Hepatic stellate cell (primary cell): ENCODE measurements at places on chromosomes 16 and 17.

DNA sequence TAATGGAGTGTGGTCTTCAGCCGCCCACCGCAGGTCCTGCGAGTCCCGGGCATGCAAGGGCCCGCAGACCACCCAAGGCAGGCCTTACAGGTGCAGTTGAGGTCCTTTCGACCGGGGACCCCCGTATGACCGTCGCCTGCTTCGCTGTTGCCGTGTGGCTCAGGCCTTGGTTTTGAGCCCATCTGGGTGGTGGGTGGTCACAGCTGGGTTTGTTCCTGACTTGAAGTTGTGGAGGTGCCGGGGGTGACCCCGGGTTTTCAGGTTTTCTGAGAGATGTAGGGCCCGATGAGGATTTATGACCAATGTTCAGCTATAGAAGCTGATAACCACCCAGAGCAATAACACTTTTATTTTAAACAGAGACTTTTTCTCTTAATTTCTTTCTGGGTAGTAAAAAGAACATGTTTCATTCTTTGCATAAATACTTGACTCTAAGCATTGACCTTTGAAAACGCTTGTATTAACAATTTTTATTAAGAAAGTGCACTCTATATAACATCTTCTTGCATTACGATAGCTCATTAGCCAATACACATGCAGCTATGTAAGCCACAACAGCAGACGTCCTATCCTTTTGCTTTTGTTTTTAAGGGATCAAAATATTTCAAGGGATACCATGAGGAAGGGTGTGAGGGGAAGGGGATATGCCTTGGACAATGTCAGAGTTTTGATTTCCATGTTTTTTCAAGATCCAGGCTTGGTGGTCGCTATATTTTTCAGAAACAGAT lies 1.9 kb downstream of the FOXL1 start:
- DNase-seq, result no peak

GRCh38 chr16:4426021-4426684 lies 485 bp downstream of the DNAJA3 start:
- no peak for DNase-seq

DNA sequence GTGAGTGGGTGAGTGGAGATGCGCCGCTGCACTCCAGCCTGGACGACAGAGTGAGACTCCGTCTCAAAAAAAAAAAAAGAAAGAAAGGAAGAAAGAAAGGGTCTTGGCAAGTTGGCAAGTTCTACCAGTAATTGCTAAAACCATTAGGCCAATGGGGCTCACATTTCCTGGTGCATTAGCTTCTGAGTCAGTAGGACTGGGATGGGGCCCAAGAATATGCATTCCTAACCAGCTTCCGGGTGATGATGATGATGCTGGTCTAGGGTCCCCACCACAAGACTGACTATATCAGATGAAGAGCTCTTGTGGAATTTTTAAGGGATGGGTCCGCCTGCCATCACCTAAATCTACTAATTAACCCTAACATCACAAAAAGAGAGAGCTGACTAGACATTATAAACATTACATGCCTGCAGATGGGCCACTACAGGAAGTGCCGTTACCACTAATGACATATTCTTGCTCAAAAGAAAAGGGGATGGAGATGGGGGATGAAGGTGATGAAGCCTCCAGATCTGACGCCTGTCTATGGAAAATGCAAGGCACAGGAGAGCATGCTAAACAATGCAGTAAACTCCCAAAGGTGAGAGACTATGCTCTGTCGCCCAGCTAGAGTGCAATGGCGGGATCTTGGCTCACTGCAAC lies 13.1 kb downstream of the MYH11 start:
- DNase-seq, result no peak

DNA sequence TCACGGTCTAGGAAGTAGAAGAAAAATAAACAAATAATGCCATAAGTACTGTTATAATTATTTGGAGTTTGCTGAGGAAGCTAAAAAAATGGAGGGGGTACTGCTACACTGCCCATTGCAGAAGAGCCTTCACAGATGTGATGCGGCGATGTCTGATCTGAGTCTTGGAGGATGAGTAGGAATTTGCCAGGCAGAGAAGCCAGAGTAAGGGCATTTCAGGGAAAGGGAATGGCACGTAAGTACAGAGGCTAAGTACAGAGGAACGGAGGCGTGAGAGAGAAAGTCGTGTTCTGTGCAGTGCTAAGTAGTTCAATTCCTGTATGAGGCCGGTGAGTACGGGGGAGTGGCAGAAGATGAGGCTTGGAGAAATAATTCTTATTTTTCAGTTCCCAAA lies 741 bp upstream of the GRB2 start:
- no peak for DNase-seq

DNA sequence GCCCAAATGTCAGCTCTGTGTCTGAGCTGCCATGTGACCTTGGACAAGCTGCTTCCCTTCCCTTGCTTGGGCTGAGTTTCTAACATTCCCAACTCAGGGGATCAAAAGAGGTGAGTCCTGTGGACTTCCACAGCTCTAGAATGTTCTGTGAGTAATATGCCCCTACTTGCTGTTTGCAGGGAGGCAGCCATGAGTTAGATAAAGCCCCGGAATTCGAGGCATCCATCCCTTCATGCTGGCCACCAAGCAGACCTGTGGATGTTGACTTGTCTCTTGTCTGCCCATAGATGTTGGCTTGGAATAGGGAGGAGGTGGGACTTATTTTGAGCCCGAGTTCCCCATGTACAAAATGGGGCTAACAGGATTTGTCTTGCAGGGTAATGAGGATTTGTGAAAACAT lies 36.2 kb downstream of the KSR1 start:
- DNase-seq, result no peak

DNA sequence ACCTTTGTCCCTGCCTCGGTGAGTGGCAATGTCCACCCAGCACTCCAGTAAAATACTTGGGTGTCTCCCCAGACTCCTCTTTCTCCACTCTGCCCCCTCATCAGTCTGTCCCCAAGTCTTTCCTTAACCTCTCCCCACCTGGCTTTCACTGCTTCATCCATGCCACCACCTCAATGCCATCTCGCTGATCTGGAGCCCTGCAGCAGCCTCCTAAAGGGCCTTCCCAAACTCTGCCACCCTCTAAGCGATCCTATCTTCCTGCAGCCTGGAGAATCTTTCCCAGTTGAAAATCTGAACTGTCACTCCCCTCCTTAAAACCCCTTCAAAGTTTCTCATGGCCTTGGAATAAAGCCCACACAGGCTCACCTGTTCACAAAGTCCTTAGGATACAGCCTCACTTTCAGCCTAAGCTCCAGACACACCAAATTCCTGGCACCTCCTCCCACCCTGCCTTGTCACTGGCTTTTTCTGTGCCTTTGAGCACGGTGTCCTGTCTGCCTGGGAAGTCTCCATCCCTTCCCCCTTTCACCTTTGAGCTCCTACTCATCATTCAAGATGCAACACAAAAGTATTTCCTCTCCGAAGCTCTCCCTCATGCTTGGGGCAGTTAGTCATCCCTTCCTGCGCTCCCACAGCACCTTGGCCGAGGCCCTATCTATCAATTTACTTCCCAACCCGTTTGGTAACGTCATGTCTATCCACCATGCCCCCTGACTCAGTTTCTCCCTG lies 2.8 kb downstream of the WNK4 start:
- peak; percentile 78 for DNase-seq

DNA sequence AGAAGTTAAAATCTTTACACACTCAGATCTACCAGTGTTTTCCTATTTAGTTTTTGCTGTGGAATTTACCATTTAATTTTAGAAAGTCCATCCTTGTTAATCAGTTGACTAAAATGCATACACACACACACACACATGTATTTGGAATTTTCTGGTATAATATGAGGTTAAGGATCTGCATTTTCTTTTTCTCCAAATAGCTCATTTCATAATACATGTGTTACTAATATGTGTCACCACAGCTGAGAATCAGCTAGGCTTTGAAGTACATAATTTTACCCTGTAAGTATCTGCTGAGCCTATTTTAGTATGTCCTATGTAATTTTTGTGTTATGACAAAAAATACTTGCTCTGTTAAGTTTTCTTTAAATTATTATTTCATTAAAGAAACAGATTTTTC lies 143.2 kb downstream of the PHKB start:
- no peak for DNase-seq
